CD4-positive, alpha-beta T cell treated with Interferon gamma for 1 hour (primary cell): ENCODE measurements at places on chromosomes 7 and 10.
A peak's percentile ranks its signal among the peaks of the same experiment; 100 is the strongest.

GRCh38 chr7:32018845-32019578 lies 51.2 kb downstream of the PDE1C start:
- DNase-seq, result no peak

- no peak for DNase-seq
Observed at GRCh38 chr7:2721842-2722241, 33.8 kb downstream of the AMZ1 start.

GRCh38 chr10:34217524-34217923 lies 597.6 kb downstream of the PARD3 start:
- DNase-seq, result no peak

DNA sequence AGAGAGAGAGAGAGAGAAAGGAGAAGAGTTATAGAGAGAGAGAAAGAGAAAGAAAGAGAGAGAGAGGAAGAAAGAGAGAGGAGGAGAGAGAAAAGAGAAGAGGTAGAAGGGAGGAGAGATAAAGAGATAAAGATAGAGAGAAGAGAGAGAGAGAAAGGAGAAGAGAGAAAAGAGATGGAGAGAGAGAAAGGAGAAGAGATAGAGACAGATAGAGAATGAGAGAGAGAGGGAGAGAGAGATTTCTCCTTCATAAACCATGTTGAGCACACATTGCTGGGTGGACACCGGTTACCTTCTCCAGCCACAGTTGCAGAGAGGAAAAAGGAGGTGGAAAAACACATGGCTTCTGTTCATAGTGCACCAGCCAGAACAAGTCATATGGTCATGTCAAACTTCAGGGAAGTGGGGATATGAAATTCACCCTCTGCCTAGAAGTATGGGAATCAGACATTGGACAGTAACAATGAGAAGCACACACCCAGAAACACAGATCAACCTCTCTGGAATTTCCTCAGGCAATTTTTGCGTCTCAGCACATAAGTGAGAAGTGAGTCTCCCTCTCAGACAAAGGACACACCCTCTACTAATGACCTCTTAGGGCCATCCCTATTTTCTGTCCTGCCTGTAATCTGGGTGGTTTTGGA lies 172.5 kb upstream of the SVIL start:
- no peak for DNase-seq

DNA sequence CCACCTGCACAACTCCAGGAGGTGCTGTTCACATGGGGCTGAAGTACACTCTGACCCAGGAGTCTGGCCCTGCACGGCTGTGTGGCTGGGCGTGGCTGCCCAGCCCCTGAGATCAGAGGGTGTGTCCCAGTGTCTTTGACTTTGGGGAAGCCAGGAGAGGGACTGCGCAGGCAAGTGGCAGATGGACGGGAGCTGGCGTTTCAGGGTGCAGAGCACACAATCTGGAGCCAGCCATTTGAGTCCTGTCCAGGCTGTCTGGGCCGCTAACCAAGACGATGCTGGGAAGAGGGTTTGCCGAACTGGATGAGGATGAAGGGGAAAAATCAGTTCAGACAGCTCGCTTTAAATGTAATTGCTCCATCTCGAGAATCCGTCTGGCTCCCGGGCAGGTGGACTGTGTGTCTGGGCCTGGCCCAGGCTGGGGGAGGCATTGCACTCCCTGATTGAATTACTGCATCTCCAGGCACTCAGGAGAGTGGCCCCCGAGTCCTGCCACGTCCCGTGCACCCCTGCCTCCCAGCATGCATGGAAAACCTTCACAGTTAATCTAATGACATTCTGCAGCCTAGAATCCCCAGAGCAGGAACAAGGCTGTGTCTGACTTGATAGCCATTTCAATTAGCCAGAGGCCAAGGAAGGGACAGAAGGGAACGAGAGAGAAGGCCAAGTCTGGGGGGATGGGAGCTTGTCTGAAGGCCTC lies 120.8 kb upstream of the NANOS1 start:
- DNase-seq, result no peak

DNA sequence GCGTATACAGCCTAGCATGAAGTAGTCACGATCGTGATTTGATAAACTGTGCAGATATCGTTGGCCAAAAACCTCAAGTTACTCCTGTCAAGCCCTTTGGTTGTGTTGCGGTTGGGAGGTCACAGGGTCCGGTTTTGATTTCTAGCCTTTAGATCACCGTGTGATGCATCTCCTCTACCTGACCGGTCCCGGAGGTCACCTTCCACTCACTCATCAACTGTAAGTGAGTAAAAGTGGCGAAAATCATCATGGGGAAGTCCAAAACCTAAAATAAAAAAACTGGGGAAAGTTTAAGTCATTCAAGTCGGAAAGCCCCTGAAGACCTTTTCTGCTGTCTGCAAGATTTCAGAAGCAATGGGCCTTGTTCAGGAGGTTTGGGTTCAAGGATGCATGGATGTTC lies 62.8 kb downstream of the ADARB2 start:
- DNase-seq, result no peak

- no peak for DNase-seq
Observed at GRCh38 chr10:12690525-12691126, 310.9 kb downstream of the CCDC3 start.

DNA sequence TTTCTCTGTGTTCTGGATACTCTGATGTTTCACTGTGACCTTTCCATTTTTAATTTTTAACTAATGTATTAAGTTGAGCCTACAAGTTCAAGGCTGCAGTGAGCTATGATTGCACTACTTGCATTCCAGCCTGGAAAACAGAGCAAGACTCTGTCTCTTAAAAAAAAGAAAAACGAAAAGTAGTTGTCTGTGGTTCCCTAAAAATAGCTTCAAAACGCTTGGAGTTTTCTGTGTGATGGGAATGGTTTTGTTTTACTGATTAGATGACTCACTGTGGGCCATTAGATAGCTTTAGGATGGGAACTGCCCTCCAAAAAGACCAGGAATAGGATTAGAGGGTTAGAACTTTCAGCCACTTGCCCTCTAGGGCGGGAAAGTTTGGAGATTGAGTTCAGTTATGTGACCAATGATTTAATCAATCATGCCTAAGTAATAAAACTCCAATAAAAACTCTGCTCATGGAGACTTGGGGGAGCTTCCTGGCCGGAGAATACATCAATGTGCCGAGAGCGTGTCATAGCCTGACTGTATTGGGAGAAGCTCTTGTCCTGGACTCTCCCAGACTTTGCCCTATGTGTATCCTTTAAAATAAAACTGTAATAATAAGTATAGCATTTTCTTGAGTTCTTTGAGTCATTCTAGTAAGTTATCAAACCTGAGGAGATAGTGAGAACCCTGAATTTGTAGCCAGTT lies 147.1 kb downstream of the LYZL1 start:
- no peak for DNase-seq

DNA sequence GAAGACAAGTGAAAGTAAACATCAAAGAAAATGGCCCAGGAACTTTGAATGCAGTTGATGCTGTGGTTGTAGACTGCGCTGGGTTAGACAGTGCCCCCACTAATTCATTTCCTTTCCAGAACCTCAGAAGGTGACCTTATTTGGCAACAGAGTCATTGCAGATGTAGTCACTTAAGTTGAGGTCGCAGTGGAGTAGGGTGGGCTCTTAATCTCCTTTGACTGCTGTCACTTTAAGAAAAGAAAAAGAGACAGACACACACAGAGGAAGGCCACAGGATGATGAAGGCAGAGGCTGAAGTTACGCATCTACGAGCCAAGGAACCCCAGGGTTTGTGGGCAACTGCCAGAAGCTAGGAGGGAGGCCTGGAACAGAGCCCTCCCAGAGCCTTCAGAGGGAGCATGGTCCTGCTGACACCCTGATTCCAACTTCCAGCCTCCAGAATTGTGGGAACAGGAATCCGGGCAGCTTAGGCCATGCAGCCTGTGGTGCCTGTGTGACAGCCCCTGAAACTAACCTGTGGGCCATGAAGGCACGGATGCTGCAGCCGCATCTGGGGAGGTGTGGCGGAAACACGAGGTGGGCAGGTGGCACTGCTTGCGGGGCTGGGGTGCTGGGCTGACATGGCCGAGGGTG lies 107.6 kb downstream of the PRKAG2 start:
- peak; percentile 43 for DNase-seq

DNA sequence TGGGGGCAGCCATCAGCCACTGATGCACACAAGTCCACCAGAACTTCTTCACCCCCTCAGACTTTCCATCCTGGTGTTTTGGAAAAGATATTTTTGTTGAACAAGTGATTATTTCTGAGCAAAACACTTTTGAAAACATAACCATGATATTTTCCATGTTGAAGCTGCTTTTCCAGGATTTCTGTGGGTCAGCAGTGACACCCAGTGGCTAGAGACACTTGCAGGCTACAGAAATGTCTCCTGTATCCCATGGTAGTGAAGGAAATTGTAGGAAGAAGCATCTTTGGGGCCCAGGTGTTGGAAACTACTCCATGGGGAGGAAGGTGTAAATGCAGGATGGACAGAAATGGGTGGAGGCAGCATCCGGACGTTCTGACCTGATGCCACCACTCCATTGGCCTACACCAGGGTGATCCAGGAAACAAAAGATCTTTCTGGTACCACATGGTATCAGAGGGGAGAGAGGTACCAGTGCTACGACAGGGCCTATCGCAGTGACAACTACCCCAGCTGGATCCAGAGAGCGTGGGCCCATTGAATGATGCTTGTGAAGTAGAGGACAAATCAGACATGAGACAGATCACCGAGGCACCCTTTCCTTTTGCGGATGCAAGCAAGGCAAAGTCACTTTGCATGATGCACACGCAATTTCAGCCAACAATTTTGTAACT lies 111.7 kb upstream of the COBL start:
- DNase-seq, result no peak

DNA sequence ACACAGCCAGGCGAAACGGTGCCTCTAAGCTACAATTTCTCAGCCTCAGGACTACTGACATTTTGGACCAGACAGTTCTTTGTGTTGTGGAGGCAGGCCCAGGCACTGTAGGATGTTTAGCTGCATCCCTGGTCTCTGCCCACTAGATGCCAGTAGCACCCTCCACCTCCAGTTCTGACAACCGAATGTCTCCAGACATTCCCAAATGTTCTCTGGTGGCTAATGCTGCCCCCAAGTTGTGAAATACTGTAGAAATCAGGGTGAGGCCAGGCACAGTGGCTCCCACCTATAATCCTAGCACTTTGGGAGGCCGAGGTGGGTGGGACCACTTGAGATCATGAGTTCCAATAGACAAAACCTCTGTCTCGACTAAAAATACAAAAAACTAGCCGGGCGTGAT lies 18.2 kb downstream of the HNRNPF start:
- DNase-seq, result peak; percentile 31

GRCh38 chr7:102472126-102473041 lies 6.3 kb downstream of the POLR2J start:
- DNase-seq, result no peak

DNA sequence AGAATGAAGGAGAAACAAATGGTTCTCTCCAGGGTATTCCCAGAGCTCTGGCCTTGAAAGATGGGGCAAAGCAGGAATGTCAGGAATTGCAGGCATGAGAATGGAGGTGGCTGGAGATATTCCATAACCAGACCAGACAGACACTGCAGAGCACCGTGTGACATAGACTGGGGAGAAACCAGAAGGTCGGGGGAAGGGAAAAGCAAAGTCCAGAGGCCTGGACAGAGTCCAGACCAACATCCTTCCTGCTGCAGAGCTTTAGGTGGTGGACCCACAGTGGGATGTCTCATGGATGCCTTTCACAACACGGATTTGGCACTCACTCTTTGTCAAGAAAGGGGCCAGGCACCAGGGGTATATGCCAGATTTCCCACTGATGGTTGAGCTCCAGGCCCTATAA lies 177.2 kb upstream of the INHBA start:
- DNase-seq, result no peak

GRCh38 chr7:97021747-97022490 lies 2.7 kb downstream of the DLX5 start:
- no peak for DNase-seq

DNA sequence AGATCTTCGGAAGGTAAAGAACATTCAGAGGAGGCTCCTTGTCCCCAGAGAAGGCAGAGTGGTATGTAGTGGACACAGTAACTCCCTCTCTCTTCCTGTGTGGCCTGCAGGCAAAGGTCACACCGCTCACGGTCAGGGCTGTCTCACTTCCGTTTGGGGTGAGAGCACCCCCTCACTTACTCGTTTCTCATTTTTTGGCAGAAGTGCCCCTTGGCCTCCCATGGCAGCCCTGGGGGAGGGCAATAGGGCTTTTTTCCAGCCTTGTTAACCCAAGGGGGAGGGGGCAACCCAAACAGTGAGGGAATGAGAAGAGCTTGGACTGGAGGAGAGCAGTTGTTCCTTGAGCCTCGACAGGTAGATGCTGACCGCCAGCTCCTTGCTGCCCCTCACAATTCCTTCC lies 31.8 kb upstream of the SRGN start:
- DNase-seq, result peak; percentile 63

GRCh38 chr10:5575144-5575481 lies 50.4 kb downstream of the CALML3 start:
- DNase-seq, result no peak

DNA sequence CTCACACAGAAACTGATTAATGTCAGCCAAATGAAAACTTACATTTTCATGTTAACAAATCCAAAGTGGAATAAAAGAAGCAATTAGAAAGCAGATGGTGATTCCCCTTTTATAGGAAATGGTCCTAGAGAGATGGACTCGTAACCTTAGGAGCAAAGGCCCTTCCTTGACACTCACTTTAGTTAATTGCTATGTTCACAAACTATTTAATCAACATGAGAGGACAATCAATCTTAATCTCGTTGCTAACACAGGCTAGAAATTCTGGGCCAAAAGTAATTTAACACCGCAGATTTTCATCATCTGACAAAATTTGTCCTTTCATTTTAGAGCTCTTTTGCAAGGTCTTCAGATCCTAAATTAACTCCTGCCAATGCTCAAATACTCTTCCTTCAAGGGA lies 64.0 kb upstream of the DNAJB12 start:
- no peak for DNase-seq

DNA sequence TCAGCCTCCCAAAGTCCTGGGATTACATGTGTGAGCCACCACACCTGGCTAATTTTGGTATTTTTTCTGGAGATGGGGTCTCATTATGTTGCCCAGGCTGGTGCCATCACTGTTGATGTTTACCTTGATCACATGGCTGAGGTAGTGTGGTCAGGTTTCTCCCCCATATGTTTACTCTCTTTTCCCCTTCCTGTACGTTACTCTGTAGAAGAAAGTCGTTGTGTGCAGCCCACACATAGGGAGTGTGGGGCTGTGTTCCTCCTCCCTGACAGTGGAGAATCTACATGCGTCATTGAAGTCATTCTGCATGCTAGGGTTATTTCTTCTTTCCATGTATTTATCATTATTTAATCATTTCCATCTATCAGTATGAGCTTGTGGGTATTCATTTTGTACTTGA lies 16.3 kb upstream of the ORAI2 start:
- DNase-seq, result peak; percentile 30

DNA sequence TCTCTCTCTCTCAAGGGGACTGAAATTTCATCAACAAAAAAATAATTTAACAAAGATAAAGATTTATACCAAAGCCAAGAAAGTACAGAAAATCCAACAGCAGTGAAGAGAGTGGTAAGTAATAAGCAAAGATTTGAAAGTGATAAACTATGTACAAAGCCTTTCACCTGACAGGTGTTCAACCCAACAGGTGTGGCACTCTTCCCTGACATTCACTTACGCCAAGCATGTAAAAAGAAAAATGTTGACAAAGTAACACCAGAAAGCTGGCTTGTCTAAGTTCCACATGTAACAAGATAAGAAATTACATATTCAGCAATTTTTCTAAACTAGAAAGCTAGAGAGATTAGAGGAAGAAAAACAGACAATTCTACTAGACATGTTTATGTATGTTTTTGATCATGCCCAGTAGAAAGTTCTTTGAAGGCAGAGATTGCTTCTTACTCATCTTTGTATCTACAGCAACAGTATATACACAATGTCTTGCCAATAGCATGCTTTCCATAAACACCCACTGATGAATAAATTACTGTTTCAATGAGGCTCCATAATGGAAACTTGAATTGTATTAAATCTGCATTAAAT lies 468.5 kb downstream of the PARD3 start:
- DNase-seq, result no peak
